Activated CD4-positive, alpha-beta T cell treated with anti-CD3 and anti-CD28 coated beads, Interleukin-2, amount 50 U/mL, for 16 hours (primary cell): ENCODE measurements at places on chromosomes 4 and X.

DNA sequence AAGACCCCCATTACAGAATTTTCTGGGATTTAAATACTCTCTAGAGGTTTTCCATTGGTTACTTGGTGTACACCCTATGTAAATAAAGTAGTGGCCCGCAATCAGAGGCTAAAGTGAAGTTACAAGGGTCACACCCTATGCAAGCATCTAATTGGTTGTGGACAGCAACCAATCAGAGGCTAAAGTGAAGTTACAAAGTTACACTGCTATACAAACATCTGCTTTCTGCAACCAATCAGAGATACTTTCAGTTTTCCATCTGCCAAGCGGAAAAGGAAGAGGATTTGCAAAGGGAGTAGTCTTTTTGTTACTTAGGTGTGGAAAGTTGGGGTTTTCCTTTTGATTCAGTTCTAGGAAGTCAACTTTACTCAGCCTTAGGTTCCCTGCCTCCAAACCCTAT is 2.0 kb upstream of the ATRX start:
- peak; percentile 63 for DNase-seq

- DNase-seq: peak; percentile 70
These were observed 13.6 kb upstream of the SEPTIN6 start for GRCh38 chrX:119706616-119707015.

GRCh38 chr4:38523524-38524448 is 140.2 kb upstream of the KLF3 start:
- peak; percentile 94 for DNase-seq

GRCh38 chrX:148572337-148572736 is 71.9 kb downstream of the AFF2 start:
- no peak for DNase-seq

DNA sequence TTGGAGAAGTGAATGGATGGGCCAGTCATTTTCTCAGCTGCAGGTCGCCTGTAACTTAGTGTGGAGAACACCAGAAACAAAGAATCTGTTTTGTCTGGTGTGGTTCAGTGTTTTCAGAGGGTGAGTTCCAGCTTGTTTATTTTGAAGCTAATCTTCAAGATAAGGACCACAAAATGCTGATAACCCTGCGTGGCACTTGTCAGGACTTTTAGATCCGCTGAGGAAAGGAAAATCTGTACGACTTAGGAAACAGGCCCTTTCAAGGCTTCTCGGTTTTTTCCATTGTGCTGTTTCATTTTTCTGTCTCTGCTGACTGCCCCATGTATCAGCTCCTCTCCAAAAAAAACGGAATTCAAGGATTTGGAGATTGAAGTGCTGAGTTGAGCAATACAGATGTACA is 8.7 kb upstream of the ANAPC4 start:
- no peak for DNase-seq

DNA sequence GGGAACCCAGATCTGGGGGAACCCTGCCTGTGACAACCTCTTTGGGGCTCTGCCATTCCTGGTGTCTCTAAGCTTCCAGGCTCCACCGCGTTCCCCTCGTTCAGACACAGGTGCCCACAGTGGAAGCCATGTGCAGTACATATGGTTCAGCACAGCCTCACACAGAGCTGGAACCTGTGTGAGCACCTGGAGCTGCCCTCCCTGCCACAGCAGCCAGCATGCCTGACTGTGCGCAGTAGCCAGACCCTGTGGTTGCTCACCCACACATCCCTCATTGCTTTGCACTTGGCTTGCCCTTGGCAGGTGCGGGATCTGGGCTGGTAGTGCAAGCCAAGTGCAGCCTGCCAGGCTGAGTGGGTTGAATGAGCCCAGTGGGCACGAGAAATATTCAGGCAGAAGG is 814.2 kb downstream of the PDHA2 start:
- DNase-seq: no peak
